ENCODE measurements at places on chromosomes 12 and 14.

DNA sequence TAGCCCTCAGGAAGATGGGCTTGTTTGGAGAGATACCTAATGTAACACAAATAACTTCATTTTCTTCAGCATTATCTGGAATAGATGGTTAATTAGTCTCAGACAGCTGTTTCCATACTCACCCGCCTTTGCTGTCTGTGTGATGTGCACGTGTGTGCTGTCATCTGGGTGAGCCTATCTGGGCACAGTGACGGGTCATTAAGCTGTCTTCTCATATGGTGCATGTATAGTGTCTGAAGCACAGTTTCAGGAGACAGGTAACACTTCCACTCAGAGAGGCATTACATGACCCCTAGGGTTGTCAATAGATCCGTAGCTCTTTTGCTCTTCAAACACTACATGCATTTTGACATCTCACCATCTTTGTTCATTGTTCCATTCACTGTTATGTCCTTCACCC is 493.3 kb downstream of the APAF1 start:
- DNase-seq = no peak

DNA sequence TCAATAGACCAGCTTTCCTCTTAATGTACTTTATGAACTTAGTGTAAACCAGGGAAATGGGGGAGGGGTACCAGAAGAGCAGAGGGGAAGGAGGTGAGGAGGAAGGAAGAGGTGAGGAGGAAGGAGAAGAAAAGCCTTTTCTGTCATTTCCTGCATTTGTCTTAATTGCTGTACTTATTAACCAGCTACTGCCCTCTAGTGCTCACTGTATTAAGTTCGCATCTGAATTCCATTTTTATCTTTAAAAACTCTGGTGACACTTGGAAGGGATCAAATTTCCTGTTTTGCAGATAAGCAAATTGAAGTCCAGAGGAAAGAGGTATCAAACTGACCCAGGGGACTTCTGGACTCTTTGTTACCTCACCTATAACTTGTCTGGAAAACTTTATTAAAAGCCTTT is 22.2 kb downstream of the MANSC1 start:
- no peak for DNase-seq

GRCh38 chr14:102272392-102272791 is 32.6 kb downstream of the MOK start:
- no peak for DNase-seq

- DNase-seq = no peak
These were observed 5.7 kb downstream of the FAM222A start for GRCh38 chr12:109719123-109720022.

DNA sequence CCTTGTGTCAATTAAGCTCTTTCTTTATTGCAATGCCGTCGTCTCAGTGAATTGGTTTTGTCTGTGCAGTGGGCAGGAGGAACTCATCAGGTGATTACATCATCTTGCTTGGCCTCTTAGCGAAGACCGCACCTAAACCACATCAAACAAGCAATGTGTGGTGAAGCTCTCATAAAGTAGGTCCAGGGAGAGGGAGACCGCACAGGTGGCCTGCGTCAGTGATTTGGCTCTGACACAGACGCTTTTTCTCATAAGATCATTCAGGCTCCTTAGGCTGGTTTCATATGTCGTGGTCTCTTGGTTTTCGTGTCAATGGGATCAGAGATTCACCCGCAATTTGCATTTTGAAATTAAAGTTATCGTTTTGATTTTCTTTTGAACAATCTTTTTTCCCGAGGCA is 6.7 kb upstream of the TESC start:
- DNase-seq = no peak

- no peak for DNase-seq
These were observed 32.1 kb downstream of the PPFIBP1 start for GRCh38 chr12:27555925-27556778.

DNA sequence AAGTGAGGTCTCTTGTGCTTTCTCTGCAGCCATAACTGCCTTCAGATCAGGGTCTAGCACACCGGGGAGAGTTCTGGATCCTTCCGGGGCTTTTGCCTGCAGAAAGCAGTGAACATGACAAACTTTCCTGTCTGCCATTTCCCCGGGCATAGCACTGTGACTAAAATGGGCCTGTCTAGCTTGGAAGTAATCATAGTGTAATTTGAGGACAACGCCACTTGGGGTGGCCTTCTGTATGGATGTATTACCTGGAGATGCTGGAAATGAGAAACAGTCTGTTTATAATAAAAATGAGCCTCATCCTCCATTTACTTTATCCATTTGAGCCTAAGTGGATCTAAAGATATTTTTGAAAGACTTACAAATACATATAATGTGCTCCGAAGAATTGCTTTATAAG is 453.7 kb downstream of the VRK1 start:
- no peak for DNase-seq

DNA sequence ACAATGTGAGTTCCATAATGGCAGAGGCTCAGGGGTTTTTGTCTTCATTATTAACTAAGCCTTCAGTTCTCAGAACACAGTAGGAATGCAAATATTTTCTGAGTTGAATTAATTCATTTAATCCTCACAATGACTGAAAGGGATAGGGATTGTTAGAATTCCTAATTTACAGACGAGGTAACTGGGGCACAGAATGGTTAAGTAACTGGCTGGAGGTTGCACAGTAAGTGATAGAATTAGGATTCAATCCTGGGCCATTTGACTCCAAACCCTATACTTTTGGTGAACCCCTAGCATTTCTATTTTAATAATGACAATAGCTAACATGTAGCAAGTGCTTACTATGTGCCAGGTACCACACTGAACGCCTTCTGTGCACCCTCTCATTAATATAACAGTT is 163.1 kb downstream of the PPM1H start:
- no peak for DNase-seq

DNA sequence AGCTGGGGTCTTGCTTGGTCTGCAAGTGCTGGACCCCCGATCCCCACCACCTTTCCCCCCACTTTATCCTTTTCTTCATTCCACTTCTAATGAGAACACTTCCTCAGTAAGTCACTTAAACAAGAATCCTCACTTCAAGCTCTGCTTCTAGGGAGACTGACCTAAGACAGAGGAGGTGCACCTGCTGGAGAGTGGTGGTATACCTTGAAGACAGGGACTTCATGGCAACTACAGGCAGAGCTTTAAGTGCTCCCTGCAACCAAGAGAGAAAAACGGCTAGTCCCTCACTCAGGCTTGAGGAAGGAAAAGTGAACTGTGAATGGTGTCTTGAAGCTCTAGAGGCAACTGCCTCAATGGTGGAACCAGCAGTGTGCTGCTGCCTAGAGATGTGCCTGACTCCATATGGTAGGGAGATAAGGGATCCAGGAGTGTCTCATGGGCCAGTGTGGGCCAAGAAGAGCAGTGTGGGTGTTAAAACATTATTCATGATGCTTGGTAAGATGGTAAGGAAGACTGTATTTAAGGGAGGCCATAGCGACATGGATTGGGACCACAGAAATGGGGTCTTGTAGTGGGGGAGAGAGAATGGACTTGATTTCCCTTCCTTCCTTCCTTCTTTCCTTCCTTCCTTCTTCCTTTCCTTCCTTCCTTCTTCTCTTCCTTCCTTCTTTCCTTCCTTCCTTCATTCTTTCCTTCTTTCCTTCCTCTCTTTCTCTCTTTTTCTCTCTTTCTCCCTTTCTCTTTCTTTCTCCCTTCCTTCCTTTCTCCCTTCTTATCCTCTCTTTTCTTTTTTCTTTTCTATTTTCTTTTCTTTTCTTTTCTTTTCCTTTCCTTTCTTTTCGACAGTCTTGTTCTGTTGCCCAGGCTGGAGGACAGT is 96.2 kb upstream of the NAP1L1 start:
- DNase-seq = no peak

DNA sequence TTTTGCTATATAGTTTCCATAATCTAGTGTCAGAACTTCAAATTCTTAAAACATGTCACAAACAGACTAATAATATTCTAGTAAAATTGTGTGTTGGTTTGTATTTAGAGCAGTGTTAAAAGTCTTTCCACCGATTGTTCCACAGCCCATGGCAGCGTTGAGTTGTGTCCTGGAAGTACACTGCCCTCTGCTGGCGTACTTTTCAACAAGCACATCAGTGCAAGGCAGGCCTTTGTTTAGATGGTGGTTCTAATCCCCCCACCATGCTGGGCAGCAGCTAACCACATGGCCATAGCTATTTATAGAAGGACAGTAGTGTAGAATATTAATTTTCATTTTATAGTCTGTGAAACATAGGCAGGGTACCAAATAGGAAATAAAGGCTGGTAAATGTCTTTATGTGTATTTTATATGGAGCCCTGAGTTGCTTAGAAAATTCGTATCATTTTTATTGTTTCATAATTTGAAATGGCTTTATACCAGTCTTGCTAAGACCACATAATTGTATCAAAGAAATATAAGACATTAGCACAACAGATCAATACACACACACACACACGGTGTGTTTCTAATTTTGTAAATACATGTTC is 235.4 kb downstream of the SEC23A start:
- DNase-seq = peak; percentile 78

GRCh38 chr12:75724928-75725312 is 213.5 kb upstream of the KRR1 start:
- no peak for DNase-seq

DNA sequence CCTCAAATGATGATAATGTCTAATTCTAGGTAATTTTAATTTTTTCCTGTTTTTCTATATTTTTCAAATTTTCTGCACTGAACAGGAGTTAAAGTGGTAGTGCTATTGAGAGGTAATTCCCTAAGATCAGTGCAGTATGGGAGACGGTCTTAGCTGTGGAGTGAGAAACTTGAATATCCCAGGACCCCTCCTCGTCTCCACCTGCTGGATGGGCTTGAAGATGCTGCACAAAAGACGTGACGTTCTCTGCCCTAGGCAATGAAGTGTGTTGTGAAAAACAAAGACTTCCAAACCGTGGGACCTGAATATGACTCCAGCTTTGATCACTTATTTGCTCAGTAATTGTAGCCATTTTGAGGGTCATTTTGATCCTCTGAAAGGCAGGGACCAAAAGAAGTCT is 298.1 kb downstream of the VRK1 start:
- DNase-seq = no peak

DNA sequence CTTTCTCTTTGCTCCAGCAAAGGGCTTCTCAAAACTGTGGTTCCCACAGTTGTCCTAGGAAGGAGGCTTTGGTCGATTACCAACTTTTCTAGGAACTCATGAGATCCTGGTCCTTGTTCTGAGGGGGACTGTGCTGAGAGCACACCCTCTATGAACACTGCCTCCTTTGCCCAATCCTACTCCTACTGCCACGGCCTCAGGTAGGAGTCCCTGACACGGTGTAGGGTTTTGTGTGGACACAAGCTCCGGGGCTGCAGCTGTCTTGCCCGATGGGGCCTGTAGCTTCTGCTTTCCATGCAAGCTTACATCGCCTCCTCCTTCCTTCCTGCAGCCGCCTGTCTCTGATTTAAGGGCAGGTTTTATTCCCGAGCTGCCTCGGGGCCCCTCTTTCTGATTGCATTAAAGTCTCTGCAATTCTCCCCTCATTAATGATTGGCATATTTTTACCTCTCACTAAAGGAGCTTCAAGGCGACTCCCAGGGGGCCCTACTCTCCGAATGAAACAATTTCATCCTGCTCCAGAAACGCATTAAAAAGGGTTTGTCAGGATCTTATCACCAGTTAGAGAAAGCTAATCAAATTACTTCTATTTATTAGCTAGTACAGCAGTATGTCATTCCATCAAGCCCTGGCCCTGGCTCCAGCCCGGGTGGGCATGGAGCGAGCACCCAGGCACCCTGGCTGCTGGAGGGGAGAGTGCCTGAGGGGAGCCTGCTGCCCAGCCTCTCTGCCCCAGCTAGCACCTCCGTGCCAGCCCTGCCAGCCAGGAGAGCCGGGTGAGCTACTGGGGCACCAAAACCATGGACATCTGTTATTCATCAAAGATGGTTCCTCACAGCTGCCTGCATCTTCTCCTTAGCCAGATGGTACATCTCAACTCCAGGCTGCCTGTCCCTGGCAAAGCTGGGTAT is 38.0 kb upstream of the ESRRB start:
- DNase-seq = no peak

DNA sequence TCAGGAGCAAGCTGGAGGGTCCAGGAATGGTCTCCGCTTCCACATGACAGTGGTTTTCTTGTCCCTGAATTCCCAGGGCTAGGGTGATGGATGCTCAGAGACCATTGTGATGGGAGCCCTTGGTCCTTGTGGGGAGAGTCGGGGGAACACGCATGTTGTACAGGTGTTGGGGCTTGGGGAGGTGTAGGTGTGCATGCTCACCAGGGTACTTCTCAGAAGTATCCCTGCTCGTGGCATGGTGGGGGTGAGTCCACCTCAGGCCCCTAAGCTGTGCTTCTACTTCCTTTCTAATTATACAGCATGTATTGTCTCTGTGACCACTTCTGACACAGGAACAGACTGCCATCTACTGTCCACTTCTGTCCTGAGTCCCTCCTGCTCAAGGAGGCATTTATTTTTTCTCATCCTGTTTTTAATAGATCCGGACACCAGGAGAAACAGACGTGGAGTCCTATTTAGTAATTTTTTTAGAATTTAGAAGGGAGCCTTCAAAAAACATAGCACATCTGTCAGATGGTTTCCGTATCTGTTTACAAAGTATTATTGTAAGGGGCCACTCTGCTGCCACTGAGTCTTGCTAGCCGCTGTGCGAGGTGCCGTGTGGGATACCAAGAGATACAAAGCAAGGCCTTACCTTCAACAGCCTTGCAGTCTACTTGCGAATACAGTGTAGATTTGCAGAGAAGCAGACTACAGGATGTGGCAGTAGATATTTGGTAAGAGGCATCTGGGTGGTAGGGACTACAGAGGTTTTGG is 10.5 kb downstream of the NTF3 start:
- no peak for DNase-seq

DNA sequence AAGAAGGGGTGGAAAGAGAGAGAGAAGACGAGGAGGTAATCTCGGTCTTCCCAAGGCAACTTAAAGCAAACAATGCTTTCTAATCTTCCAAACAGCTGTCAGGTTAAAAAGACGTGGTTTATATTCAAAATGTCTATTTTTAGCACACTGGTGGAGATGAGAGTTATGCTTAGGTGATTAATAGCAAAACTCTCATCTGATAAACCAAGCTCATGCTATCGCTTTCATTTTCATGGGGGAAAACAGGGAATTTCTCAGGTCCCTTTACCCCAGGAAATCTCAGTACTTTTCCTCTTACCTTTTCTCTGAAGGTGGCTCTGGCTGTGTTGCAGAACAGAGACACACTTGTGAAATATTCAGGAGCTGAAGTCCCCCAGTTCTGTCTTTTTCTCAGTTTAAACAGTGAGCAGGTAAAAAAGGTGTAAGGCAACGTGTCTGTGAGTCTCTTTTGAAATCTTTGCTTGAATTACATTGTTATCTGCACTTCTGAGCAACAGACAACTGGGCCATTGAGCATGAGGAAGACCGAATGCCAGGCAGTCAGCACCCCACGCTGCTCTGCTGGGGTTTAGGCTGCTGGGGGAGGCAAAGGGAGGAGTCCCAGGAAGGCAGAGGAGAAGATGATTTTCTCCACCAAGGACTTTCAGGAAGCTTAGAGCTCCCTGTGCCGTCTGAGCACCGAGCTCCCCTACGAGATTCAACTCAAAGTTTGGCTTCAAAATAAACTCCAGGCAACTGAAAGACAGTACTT is 759.3 kb downstream of the BCL11B start:
- no peak for DNase-seq

GRCh38 chr12:101763246-101763931 is 24.1 kb upstream of the SYCP3 start:
- no peak for DNase-seq
